NCI-H2029 treated with DMSO at 0.1 percent for 48 hours (cell line): ENCODE measurements at places on chromosomes 3 and 15.

DNA sequence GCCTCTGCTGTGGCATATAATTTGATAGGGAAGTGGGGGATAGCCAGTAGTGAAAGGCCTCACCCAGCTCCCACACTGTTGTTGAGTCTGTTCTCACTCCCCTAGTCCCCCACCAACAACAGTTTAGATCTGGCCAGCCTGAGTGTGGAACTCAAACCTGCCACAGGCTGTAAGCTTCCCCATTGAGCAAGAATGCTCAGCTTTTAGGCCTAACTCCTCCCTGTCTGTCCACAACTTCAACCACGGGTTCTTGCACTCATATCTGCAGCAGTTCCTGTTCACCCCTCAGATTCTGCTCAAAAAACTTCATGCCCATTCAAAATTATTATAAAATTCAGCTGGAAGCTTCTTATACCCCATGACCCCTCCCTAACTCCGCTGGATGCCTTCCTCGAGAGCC, 975.1 kb downstream of the NSUN3 start:
- no peak for DNase-seq

GRCh38 chr15:50476143-50476542, 51.9 kb downstream of the USP8 start:
- DNase-seq: no peak

GRCh38 chr3:22292681-22293080, 541.7 kb upstream of the ZNF385D start:
- DNase-seq: no peak

- DNase-seq: no peak
Observed at GRCh38 chr3:56976651-56977560, 83.6 kb upstream of the SPATA12 start.

DNA sequence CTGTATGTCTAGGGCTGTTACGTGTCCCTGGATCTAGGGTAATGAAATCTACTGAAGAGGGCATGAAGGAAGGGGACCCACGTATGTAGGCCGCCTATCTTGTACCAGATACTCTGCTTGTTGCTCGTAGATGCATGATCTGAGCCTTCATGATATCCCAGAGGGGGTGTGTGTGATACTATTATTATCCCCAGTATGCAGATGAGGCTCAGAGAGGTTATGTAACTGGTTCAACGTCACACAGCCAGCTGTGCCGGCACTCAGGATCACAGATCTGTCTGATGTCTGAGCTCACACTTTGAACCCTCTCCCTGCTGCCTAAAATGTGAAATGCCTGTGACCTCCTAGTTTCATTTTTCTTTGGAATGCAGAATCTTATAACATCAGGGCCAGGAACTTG, 36.2 kb upstream of the SEC13 start:
- no peak for DNase-seq

- DNase-seq: no peak
Observed at GRCh38 chr3:89584398-89584797, 477.0 kb downstream of the EPHA3 start.

GRCh38 chr3:179794355-179794754, 141.5 kb downstream of the USP13 start:
- DNase-seq: no peak

DNA sequence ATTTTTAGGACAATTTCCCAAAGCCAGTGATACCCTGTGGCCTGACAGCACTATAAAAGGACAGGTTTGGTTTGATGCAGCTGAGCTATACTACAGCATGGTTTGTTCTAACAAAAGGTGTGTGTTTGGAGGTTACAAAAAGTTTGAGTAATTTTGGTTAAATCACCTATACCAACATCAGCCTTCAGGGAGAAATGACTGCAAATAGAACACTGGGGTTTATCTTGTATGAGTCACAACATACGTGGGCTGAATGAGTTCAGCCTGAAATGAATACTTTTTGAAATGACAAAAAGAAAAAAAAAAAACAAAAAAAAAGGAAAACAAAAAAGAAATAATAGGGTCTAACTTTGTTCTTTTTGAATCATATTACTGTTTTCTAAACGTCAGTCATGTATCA, 345.7 kb downstream of the CNTN3 start:
- DNase-seq: no peak

DNA sequence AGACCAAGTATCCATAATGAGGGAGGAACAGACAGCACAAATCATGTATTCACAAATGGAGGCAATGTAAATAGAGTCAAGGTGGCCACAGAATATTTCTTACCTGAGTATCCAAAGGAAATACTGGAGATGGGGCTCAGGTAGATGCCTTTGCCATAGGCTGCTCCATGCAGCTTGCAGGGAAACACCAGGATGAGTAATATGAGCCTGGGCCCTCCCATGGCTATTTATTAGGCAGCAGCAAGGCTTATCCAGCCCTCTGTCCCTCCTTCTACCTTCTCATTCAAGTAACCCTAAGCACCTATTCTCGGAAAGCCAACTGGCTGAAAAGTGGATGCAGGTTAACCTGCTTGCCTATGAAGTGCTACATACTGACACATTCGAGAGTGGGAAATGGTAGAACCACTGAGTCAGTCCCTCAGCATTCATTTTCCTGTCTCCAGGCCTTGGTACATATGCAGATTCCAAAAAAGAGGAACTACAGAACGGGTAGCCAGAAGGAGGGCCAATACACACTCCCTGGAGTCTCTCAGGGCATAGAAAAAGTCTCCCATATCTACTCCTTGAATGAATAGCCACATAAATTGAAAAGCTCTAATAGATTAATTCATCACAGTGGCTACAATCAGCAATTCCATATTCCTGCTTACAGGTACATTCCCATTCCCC, 18.3 kb upstream of the PKM start:
- no peak for DNase-seq

DNA sequence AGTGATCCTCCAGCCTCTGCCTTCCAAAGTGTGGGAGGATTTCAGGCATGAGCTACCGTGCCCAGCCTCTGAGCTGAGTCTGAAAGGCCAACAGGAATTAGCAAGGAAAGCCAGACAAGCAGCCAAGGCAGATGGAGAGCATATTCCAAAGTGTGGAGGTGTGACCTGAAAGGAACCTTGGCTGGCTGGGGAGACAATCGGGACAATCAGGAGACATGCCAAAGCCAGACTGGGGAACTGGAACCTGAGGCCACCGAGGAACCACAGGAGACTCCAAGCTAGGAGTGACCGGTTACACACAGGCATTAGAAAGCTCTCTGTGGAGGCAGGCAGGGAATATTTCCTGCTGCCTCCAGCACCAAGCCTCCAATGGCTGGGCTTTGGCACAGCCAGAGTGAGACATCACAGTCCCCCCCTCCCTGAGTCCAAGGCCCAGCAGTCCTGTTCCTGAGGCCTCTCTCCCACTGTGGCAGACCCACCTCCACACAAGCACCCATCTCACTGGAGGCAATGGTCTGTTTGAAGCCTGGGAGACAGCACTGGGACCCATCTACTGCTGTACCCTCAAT, 4.5 kb upstream of the C15orf39 start:
- no peak for DNase-seq

DNA sequence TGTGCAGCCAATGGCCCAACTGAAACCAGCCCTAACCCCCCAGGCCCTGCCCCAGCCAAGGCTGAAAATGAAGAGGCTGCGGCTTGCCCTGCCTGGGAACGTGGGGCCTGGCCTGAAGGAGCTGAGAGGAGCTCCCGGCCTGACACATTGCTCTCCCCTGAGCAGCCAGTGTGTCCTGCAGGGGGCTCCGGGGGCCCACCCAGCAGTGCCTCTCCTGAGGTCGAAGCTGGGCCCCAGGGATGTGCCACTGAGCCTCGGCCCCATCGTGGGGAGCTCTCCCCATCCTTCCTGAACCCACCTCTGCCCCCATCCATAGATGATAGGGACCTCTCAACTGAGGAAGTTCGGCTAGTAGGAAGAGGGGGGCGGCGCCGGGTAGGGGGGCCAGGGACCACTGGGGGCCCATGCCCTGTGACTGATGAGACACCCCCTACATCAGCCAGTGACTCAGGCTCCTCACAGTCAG, 11.2 kb downstream of the MAP1A start:
- DNase-seq: no peak

- DNase-seq: no peak
Observed at GRCh38 chr3:177068967-177069366, 128.3 kb downstream of the TBL1XR1 start.

DNA sequence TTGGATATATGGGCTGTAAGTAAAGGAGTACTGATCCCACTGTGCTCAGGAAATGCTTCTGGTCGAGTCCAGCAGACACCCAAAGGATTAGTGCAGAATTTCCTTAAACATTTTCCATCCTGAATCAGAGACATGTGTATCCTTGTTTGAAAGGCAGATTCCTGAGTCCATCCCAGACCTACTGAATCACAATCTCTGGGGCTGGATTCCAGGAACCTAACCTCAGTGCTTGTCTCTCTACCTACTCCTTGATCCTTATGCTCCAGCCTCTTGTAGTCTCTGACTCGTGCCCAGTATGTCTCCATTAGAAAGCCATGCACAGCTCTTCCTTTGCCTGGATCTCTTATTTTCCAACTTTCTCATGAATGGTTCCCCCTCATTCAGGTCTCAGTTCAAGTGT, 585.8 kb downstream of the NLGN1 start:
- DNase-seq: no peak
